ENCODE measurements at places on chromosomes 3 and 15.

DNA sequence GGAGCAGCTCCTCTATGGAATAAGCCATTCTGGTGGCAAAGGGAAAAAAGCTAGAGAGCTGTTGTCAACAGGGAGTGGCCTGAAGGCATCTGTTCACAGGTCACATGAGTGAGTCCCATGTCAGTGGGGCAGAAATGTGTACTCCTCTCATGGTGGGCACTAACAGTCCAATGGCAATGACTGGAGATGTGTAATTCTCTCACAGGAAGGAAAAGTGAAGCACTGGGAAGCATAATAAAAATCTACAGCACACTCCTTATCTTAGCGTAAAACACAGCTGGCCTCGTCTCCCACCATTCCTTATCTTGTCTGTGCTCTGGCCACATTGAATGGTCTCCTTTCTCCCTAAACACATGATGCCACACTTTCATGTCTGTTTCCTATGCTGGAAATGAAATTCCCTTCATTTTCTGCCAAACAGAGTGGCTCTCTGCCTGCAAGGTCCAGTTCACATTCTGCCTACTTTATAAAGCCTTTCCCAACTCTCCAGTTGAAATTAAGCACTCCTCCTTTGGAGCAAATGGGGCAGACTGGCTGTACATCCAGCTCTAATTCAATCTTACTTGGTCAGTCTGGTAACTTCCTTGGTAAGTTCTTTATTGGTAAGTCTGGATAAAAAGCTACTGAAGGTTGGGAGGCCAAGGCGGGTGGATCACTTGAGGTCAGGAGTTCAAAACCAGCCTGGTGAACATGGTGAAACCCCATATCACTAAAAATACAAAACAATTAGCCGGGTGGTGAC lies 139.8 kb downstream of the RPL22L1 start:
- DNase-seq = no peak

GRCh38 chr15:97708252-97708651 lies 252.3 kb upstream of the ARRDC4 start:
- no peak for DNase-seq

- no peak for DNase-seq
Observed at GRCh38 chr3:175941352-175941751, 1082.2 kb downstream of the NAALADL2 start.

DNA sequence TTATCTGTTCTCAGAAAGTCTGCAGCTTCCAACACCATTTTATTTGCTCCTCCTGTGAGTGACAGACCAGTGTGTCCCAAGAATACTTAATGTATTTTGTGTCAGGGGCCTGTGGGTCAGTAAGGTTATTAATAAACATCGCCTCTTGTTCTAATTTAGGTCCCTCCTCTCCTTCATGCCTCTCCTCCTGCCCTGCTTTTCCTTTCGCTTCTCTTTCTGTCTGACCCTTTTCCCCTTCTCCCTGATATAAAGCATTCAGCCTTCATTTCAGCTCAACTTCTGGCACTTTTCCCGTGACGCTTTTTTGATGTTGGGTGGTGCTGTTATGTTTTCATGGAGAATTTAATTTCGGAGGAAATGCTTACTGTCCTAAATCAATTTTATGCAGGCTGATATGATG lies 29.7 kb upstream of the NR2F2 start:
- no peak for DNase-seq

- DNase-seq = no peak
Observed at GRCh38 chr15:68638953-68639515, 60.2 kb downstream of the CORO2B start.

DNA sequence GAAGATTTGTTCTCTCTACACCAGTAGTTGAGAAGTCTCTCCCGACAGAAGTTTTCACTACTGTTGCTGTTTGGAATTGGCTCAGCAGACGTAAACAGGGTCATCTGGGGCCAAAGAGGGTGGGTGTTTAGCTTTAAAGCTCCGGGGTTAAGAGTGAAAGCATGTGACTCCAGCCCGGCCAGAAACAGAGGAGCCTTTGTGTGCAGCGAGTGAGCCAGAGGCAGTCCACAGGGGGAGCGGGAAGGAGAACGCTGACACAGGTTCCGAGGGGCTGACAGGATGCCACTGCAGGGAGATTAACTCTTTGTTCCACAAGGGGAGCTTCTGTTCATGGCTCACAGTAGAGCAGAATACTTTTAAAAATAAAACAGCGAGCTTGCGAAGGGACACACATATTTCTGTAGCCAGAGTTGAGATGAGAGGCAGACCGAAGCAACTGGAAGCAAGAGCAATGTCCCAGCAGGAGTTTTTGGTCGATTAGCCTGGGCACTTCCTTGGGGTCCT lies 26.9 kb downstream of the BMF start:
- DNase-seq = no peak

- DNase-seq = no peak
Observed at GRCh38 chr3:53579636-53580035, 85.2 kb downstream of the CACNA1D start.

DNA sequence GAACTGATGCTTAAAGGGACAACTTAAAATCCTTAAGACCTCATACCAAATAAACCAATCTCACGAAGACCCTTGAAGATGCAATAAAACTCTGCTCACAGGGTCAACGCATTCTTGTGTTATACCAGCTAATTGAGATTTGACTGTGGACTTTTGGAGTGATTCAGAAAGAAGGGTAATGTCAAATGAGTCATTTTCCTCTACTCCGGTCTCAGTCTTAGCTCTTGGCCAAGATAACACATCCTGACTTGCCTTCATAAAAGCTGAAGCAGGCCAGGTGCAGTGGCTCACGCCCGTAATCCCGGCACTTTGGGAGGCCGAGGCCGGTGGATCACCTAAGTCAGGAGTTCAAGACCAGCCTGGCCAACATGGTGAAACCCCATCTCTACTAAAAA lies 3.8 kb downstream of the PKM start:
- DNase-seq = no peak

- no peak for DNase-seq
Observed at GRCh38 chr15:68572921-68573320, 5.9 kb upstream of the CORO2B start.

- DNase-seq = no peak
Observed at GRCh38 chr3:133881492-133881891, 14.2 kb downstream of the RAB6B start.

GRCh38 chr3:194731506-194732073 lies 45.9 kb downstream of the FAM43A start:
- no peak for DNase-seq

DNA sequence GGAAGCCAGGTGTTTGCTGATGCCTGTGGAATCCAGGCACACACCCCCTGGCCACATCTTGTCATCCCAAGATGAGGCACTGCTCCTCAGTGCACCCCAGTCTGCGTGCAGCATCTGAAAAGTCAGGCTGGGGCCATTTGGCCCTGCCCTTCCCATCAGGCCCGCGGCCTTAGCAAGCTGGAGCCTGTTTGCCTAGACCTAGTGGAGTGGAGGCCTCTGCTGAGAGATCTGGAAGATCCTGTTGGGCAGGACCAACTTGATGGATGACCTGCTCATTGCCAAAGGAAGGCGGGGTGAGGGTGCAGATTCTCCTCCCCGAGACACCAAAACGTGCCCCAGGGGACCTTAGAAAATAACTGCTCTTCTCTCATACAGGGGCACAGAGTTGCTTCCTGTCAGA lies 220.2 kb downstream of the SHQ1 start:
- DNase-seq = no peak

DNA sequence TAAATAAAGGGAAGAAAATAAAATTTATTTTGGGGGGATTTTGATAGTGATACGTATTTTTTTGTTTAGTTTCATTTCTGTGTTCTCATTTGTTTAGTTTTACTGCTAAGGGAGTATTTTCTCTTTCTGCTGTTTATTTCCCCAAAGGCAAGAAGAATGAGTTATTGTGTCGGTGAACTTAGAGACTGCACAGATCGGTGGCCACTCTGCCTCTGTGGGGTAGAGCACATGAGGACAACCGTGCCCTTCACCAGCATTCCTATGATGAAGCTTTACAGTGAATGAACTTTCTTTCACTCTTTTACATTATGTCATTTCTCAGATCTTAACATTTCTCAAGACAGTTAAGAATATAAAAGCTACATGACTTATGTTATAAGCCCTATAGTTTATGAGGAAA lies 214.4 kb downstream of the OCA2 start:
- DNase-seq = no peak

DNA sequence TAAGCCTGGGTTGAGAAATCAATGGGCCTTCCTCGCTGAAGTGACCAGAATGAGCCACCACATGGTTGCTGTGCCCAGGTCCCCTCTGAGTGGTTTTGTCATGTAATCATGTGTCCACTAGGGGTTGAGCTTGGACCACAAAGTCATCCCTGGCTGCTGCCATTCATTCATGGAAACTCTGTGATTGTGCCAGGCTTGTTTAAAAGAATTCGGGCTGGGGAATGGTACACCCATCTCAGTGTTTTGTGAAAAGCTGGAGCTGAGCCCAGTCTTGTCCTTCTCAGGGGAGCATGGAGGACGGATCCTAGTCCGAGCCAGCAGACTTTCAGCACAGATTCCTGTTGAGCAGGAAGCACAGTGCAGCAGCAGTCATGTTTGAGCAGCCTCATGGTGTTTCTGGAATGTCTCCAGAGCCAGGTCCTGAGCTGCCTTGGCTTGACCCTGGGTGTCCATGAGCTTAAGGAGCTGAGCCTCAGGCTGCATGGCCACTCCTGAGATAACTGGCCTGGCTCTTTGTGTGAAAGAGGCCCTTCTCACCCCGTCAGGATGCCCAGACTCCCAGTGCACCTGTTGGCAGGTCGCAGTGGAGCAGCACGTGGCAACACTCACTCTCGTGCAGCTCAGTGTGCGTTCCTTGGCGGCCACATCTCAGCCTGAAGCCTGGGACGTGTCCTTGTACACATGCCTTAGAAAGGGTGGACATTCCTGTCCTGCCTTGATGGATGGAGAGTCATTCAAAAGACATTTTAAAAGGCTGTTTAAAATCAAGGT lies 260.3 kb upstream of the TPM1 start:
- peak; percentile 76 for DNase-seq

GRCh38 chr3:144546539-144546938 lies 574.9 kb downstream of the DIPK2A start:
- DNase-seq = no peak

GRCh38 chr15:41464889-41465580 lies 28.6 kb upstream of the ITPKA start:
- no peak for DNase-seq

GRCh38 chr3:100609963-100610362 lies 562 bp downstream of the ADGRG7 start:
- DNase-seq = no peak

DNA sequence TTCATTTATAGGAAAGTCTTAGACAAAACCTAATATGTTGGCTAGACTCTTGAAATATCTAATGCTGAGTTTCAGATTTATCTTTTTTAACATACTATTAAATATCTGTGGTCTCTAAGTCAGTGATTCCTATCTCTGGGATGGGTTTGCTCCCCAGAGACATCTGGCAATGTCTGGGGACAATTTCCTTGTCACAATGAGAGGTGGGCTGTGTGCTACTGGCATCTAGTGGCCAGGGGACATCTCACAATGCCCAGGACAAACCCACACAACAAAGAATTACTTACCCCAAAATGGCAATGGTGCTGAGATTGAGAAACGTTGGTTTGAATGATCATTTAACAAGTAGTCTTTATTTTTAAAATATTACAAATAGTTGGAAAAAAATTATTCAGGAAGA lies 602.1 kb downstream of the MAGI1 start:
- peak; percentile 37 for DNase-seq

- no peak for DNase-seq
Observed at GRCh38 chr3:5458526-5458925, 271.0 kb downstream of the EDEM1 start.

DNA sequence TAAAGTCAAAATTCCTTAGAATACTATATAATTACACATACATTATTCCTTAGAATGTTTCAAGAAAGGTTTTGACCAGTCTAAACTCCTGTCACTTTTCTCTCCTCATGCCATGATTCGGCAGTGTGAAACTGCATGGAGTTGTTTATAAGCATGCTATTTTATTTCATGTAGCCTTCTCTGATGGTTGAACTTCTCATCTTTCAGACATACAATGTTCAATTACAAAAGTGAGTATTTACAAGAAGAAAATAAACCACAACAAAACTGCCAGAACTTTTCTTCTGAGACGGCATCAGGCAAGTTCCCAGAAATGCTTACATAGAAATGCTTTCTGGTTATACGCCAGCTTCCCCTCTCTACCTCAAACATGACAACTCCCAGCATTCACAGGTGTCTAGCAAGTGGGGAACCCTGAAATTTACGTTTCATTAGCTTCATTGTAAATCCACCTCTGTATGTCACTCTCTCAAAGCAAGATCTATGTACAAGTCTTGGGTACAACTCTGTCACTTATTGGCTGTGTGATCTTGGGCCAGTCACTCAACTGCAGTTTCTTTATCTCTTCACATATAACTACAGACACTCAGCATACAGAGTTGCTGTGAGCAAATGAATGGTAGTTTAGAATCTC lies 42.7 kb downstream of the HDGFL3 start:
- DNase-seq = no peak

GRCh38 chr15:82921242-82921641 lies 31.3 kb downstream of the HOMER2 start:
- no peak for DNase-seq

DNA sequence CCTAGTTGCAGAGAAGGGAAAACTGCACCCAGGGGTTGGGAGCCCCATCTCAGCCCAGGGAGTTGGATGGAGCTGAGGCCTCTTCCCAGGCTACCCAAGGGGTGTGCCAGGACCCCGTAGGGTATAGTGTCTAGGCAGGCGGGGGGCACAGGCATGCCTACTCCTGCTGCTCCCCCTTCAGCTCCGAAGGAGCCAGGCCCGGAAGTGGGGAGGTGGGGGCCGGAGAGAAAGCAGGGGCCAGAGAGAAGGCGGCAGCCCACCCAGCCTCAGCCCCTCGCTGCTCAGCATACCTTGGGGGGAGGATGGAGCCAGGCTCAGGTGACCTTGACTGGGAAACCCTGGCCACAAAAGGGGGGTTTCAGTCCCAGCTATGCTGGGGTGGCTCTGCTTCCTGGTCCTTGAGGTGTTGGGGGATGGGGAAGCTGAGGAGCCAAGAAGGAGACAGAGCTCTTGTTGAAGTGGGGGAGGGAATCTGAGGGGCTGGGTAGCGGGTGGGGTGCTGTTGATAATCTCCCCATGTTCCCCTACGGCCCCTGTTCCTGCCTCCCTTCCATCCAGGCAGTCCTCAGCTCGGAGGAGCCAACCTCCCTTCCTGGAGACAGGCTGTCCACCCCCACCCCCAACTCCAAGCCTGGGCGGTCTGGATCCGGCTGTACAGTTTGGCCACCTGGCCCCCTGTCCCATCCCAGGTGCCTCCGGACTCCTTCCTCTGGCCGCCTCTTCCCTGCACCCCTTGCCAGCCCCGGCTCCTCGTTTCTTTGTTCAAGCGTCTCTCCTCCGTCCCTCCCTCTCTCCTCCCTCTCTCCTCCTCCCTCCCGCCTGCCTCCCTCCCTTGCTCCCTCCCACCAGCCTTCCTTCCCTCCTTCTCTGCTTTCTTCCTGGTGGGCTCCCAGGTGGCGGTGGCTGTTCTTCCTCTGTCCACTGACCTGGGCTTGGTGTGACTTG lies 1.7 kb downstream of the SEMA3F start:
- no peak for DNase-seq

GRCh38 chr15:75733761-75734651 lies 21.4 kb upstream of the CSPG4 start:
- no peak for DNase-seq

All from NCI-H1105 treated with DMSO at 0.1 percent for 48 hours (cell line).